ENCODE measurements at places on chromosomes 2 and 18.
A peak's percentile ranks its signal among the peaks of the same experiment; 100 is the strongest.

- no peak for DNase-seq
These were observed 138.2 kb downstream of the MBD2 start for GRCh38 chr18:54086046-54086802.

DNA sequence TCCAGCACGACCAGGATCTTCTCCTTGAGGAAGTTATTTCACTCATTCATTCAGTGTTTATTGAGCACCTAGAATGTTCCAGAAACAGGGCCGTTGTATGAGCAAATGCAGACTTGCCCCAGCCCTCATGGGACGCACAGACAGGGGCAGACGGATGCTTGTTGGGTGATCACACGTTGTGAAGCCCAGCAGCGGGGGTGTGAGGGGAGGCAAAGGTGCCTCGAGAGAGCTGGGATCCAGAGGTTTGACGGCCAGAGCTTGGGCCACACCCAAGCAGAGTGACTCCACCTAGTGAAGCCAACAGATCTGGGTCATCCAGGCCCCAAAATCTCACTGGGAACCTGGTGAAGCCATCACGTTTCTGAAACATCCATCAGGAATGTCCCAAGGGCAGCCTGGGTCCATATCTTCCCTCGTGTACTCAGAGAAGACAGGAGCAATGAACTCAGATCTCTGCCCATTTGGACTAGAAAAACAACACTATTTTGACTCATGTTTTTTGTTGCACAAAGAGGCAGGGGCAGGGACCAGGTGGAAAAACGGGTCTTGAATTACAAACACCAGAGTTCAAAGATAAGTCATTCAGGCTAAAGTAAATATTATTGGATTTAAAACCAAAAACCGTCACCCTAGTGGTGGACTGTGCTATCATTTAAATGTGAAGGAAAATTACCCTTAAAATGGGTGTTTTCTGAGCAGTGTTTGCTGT lies 54.9 kb upstream of the RBM44 start:
- no peak for DNase-seq

DNA sequence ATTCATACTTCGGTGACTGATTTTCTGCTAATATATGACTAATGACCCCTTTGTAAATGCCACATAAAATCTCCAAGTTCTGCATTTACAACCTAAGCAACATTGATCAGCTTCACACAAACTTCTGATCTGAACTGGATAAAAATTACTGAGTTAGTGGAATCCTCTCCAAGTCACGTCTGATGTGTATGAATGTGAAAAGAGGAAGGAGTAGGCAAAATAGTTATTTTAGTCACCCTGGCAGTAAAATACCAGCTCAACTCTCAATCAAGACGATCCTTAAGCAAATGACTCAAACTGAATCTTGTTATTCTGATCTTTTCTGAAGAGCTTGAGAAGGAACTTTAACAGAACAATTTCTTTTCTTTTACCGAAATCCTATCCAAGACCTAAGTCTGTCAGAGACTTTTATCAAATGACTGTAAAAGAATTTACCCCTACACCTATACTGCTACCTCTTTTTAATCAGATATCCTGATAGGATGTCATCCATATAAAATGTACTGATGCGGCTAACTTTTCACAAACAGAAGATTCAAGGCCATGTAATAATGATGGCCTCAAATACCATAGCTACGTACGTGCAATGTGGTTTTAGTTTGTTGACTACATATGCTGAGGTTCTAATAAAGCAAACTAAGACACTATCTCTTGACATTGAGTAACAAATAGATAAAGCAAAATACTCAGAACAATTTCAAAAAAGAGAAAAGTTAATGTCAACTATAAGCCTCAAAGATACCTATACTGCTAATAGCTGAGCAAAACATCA lies 23.7 kb downstream of the CUL3 start:
- DNase-seq = peak; percentile 8

- DNase-seq = no peak
These were observed 24.0 kb downstream of the MYO7B start for GRCh38 chr2:127559454-127559853.

DNA sequence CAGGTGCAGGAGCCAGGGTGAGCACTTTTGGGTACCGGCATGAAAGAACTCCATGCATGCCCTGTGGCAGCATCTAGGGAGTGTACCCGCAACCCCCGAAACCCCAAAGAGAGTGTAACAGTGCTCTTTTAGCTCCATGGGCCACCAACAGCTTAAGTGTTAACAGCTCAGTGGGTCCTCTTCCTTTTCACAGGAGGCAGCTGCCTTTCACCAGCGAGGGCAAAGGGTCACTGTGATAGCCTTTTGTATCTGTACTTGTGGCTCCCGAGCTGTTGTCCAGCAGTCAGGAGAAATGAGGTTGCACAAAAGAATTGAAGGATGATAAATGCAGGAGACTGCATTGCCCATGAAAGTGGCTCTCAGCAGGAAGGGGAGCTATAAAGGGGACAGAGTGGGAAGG lies 1166.3 kb upstream of the ACVR2A start:
- DNase-seq = no peak

DNA sequence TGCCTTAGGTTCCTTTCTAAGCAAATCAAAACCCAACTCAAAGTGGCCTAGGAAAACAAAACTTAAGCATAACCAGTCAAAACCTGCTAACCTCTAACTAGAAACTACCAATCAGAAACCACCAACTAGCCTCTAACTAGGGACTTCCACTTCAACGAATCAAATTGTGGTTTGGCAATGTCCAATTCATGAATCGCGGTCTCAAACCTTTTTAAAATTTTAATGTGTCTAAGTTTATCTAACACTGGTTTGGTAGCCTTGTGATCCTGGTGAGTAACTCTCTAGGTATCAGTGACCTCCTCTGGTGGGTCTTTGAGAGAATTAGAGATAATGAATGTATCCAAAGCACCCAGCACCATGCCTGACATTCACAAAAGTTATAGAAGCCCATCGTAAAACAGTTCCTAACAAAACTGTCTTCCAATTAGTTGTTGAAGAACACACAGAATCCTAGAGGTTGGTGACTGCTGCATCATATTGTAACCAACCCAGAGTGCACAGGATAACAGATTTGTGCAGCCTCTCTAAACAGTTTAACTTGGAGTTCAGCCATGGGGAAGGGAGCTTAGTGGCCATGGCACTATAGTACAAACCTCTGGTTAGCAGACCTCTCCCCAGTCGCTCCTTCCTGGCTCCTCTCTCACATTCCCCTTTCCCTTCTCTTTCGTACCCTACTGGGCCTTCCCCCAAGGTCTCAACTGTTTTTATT lies 45.2 kb upstream of the B3GNT2 start:
- DNase-seq = peak; percentile 53

- peak; percentile 24 for DNase-seq
These were observed 382.3 kb upstream of the CRIM1 start for GRCh38 chr2:35973132-35973736.

- DNase-seq = no peak
These were observed 35.5 kb downstream of the ICOS start for GRCh38 chr2:203972066-203972465.

DNA sequence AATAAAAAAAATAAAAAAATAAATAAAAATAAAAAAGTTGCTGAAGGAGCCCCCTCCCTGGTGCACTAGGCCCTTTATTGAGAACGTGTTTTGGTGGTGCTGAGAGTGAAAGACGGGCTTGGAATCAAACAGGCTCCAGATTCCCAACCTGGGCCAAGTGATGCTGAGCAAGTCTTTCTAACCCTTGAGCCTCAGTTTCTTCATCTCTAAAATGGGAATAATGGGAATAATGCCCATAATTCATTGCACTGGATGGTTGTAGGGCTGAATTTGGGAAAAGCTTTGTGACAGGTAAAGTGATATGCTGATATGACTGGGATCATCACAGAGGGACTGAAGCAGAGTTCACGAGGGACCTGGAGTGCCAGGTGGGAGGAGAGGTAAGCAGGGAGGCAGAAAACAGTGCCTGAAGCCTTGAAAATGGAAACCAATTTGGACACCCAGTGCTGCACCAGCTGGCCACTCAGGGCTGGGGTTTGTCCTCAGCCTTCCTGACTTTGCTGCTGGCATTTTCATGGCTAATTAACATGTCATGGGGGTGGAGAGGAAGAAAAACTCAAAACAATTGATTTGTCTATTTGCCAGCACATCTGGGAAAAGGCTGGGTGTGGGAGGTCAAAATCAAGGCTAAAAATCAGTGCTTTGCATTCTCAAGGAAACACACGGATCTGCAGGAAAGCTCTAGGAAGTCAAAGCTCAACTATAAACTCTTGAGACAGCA lies 241.3 kb downstream of the LOXHD1 start:
- DNase-seq = no peak

DNA sequence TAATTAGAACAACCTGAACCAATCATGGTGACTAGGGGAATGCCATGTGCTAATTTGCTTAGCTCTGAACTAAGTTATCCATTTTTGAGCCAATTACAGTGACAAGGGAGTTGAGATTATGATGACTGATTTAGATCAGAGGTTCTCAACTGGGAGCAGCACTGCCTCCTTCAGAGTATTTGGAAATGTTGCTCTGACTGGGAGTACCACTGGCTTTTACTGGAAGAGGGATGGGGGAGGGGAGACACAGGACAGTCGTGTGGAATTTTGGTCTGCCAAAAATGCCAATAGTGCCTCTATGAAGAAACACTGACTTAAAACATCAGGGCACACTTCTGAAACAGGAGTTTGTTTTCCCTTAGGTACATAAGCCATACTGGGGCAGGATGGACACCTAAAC lies 48.1 kb upstream of the VPS54 start:
- DNase-seq = no peak

DNA sequence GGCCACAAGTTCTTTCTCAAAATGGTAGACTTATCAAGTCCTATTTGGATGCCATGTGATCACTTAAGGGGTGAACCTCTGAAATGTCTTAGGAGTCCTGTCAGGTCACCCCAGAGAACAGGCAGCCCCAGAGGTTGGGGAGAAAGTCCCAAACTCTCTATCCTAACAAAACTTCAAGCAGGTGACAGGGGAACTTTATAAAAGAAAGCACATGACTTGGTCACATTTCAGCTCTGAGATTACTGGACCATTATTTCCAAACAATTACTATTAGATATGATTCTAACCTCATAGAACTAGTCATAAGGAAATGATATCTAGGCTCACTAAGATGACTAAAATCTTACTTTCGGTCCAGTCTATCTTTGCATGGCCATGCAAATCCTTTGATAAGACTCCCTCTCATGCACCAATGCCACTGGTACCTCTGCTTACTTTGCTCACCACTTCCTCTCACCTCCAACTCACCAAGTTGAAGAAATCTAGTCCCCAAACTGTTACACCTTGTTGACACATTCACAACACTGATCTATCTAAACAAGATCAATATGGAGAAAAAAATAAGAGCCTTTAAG lies 107.0 kb downstream of the GALNT14 start:
- no peak for DNase-seq

GRCh38 chr18:49207361-49207760 lies 253.1 kb downstream of the DYM start:
- DNase-seq = peak; percentile 67

DNA sequence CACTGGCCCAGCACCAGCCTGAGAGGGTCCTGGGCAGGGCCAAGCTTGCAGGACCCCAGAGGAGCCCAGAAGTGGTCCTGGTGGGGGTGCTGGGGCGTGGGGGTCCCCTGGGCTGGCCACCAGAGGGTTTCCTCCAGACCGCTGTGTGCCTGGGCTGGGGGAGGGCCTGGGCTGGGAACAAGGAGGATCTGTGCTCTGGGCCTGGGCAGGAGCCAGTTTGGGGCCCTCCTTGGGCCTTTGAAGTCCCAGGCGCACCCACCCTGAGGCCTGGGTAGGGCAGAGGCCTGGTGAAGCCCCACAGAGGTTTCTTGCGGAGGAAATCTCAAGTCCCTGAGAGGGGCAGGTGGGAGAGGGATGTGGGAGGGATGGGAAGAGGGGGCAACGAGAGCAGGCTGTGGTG lies 63.4 kb upstream of the GPC1 start:
- DNase-seq = no peak

- no peak for DNase-seq
These were observed 33.5 kb downstream of the GALNT5 start for GRCh38 chr2:157291018-157291417.

GRCh38 chr2:208000701-208001395 lies 24.5 kb downstream of the PLEKHM3 start:
- no peak for DNase-seq

DNA sequence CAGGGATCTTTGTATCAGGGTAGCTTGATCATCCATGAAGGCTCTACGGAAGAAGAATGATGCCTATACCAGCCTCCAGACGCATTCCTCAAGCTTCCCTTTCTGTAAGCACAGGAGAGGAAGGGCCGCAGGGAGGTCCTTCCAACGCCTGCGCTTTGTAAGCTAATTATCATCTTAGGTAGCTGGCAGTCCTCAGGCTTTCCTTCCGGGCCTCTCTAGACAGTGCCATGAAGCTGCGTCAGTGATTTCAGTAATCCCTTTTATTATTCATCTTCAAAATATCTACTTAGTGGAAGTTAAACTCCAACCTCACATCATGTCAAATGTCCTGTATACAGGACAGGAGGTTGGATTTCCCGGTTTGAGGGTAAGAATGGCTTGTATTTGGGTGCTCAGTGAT lies 92.3 kb downstream of the ETAA1 start:
- DNase-seq = no peak

DNA sequence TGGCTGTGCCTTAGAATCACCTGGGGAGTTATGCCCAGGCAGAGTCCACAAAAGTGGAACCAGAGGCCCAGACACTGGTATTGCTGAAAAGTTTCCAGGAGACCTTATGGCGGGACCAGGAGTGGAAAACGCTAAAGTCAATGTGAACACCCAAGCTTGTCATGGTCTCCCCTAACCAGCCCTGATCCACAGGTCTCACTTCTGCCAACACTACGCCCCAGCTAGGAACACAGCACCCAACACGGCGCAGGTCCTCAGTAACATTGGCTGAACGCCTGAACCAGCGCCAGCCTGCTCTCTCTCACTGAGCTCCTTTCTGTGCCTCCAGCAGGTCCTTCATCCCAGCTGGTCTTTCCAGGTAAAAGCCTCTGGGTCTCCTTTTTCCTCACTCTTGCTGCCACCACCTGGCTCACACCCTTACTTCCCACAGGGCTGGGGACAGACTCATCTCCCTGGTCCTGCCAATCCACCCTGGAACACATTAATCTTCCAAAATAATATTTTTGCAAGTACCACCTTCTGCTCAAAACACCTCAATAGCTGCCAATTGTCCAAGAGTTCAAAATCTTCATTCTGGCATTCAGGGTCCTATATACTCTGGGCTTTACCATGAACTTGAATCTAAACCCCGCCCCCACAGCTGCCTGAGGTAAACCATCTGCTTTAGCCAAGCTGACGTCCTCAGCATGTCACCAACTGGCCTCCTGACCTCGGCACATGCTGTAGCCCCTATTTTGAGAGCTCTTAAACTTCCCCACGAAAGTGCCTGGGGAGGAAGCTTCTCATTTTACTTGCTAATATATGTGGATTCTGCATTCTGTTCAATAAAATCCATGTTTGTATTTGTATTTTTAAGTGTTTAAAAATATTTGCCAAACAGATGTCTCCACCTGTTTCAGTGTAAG lies 34.6 kb downstream of the ADCY3 start:
- DNase-seq = no peak

GRCh38 chr2:197071790-197072436 lies 145.4 kb upstream of the PGAP1 start:
- DNase-seq = no peak

- no peak for DNase-seq
These were observed 49.1 kb downstream of the TFPI start for GRCh38 chr2:187505065-187505672.
